ENCODE measurements at places on chromosomes 1 and 21.

GRCh38 chr1:234556245-234556943 lies 53.6 kb downstream of the IRF2BP2 start:
- no peaks in the 10 kb centered on the region for H3K27me3 ChIP-seq
- H3K4me1 ChIP-seq = peaks cover 3% of the 10 kb centered on the region
- H3K4me3 ChIP-seq = no peak overlapping the region
- H3K36me3 ChIP-seq = no peaks in the 10 kb centered on the region

GRCh38 chr1:229544587-229544986 lies 13.9 kb downstream of the ABCB10 start:
- peaks cover 2% of the 10 kb centered on the region for H3K36me3 ChIP-seq
- H3K27me3 ChIP-seq = no peaks in the 10 kb centered on the region
- no peaks in the 10 kb centered on the region for H3K4me1 ChIP-seq
- no peak for DNase-seq
- no peak overlapping the region for H3K4me3 ChIP-seq

GRCh38 chr21:26717146-26717739 lies 128.0 kb downstream of the ADAMTS1 start:
- H3K4me3 ChIP-seq = no peak overlapping the region
- H3K27ac ChIP-seq = no peak overlapping the region
- no peaks in the 10 kb centered on the region for H3K27me3 ChIP-seq

- no peak overlapping the region for H3K27ac ChIP-seq
- H3K36me3 ChIP-seq = no peaks in the 10 kb centered on the region
- peaks cover 9% of the 10 kb centered on the region for H3K27me3 ChIP-seq
- no peak for DNase-seq
These were observed 408.8 kb downstream of the MATN1 start for GRCh38 chr1:30314591-30314990.

- no peaks in the 10 kb centered on the region for H3K27me3 ChIP-seq
- no peak overlapping the region for H3K27ac ChIP-seq
- no peak for DNase-seq
- no peak overlapping the region for H3K4me3 ChIP-seq
- no peaks in the 10 kb centered on the region for H3K36me3 ChIP-seq
- H3K4me1 ChIP-seq = no peaks in the 10 kb centered on the region
These were observed 43.5 kb upstream of the TTC39A start for GRCh38 chr1:51373898-51374297.

- no peak overlapping the region for H3K4me3 ChIP-seq
- H3K27ac ChIP-seq = no peak overlapping the region
- H3K36me3 ChIP-seq = no peaks in the 10 kb centered on the region
- H3K4me1 ChIP-seq = no peaks in the 10 kb centered on the region
These were observed 80.1 kb downstream of the HMGB4 start for GRCh38 chr1:33943978-33944377.

GRCh38 chr1:211148366-211148765 lies 14.4 kb upstream of the KCNH1 start:
- H3K36me3 ChIP-seq = no peaks in the 10 kb centered on the region
- DNase-seq = no peak
- H3K27ac ChIP-seq = no peak overlapping the region
- no peak overlapping the region for H3K4me3 ChIP-seq

DNA sequence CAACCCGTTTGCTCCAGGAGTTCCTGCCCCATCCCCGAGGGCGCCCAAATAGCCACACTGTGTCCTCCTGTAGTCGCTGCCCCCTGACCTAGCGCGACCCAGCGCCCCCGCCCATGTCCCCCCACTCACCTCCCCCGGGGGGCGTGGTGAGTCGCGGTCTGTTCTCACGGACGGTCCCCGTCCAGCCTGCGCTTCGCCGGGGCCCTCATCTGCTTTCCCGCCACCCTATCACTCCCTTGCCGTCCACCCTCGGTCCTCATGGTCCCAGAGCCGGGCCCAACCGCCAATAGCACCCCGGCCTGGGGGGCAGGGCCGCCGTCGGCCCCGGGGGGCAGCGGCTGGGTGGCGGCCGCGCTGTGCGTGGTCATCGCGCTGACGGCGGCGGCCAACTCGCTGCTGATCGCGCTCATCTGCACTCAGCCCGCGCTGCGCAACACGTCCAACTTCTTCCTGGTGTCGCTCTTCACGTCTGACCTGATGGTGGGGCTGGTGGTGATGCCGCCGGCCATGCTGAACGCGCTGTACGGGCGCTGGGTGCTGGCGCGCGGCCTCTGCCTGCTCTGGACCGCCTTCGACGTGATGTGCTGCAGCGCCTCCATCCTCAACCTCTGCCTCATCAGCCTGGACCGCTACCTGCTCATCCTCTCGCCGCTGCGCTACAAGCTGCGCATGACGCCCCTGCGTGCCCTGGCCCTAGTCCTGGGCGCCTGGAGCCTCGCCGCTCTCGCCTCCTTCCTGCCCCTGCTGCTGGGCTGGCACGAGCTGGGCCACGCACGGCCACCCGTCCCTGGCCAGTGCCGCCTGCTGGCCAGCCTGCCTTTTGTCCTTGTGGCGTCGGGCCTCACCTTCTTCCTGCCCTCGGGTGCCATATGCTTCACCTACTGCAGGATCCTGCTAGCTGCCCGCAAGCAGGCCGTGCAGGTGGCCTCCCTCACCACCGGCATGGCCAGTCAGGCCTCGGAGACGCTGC lies 1.1 kb downstream of the HTR6 start:
- H3K27ac ChIP-seq = no peak overlapping the region
- H3K4me1 ChIP-seq = peaks cover under 1% of the 10 kb centered on the region
- H3K4me3 ChIP-seq = no peak overlapping the region
- H3K27me3 ChIP-seq = peaks cover 2% of the 10 kb centered on the region
- DNase-seq = no peak

DNA sequence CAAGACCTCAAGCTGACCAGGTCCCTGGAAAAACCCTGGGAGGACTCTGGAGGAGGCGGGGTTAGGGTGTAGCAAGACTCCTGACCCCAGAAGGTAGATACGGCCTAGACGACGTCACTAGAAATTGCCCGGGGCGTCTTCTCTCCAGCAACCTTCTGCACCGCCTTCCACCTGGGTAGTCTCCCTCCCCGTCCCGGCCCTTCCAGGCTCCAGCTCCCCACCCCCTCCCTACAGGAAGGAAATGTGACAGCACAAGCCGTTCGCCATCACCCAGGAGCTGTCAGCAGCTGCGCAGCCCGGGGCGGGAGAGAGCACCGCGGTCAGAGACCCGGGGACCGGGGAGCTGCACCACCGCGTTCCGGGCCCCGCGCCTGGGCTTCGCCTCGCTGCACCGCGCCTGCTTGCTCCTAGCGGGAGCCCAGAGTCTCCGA lies 20.0 kb downstream of the SERTAD4 start:
- no peak for DNase-seq
- H3K27me3 ChIP-seq = peaks cover 2% of the 10 kb centered on the region
- no peak overlapping the region for H3K4me3 ChIP-seq
- H3K4me1 ChIP-seq = no peaks in the 10 kb centered on the region
- no peak overlapping the region for H3K27ac ChIP-seq

DNA sequence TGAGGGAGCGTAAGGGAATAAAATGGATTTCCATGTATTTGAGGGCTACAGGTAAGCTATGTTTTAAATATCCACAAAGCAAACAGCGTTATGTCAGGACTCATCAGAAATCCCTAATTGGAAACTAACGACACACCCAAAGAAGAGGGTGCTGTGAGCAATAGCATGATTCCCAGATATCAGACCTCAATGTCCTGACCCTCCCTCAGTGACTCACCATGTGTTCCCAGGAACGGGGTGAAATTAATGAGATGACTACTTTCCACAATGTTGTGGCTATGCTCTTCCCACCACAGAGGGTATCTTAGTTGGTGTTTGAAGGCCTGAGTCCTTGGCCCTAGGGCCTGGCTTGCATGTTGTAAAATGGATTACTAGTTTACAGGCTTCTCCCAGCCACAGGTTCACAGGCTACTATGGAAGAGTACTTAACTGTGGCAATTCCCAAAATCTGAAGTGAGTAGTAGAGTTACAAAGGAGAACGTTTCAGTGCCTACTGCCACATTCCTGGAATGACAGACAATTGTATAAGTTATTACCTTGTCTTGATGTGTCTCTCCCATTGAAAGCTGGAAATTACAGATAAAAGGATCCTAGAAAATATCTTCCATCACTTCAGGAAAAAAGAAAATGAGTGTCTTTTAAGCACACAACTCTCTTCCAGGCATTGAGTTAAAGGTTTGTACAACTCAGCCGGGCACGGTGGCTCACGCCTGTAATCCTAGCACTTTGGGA lies 1.7 kb upstream of the KRTAP11-1 start:
- H3K4me3 ChIP-seq = no peak overlapping the region
- H3K27me3 ChIP-seq = no peaks in the 10 kb centered on the region
- no peak overlapping the region for H3K27ac ChIP-seq
- H3K4me1 ChIP-seq = no peaks in the 10 kb centered on the region
- no peak for DNase-seq

GRCh38 chr1:206472024-206472423 lies 1.7 kb downstream of the IKBKE start:
- no peaks in the 10 kb centered on the region for H3K27me3 ChIP-seq
- peaks cover 14% of the 10 kb centered on the region for H3K4me1 ChIP-seq
- no peak overlapping the region for H3K27ac ChIP-seq
- no peak overlapping the region for H3K4me3 ChIP-seq
- DNase-seq = no peak

DNA sequence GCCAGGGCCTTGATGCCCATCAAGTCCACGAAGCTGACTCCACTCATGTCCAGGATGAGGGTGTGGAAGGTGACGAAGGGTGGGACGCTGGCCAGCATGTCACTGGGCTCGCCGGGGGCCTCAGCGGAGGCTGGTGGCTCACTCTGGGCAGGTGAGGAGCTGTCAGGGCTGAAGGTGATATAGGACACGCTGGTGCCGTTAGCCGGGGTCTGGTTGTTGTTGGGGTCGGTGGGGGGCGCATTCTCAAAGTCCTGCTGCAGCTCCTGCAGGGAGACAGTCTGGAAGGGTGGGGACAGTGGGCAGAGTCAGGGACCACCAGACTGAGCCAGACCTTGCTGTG lies 21.7 kb downstream of the SLC26A9 start:
- H3K4me3 ChIP-seq = no peak overlapping the region
- H3K27me3 ChIP-seq = no peaks in the 10 kb centered on the region
- H3K4me1 ChIP-seq = peaks cover 11% of the 10 kb centered on the region
- DNase-seq = no peak
- no peak overlapping the region for H3K27ac ChIP-seq

GRCh38 chr1:48743480-48743879 lies 33.2 kb downstream of the BEND5 start:
- H3K4me1 ChIP-seq = no peaks in the 10 kb centered on the region
- H3K27ac ChIP-seq = no peak overlapping the region
- no peak overlapping the region for H3K4me3 ChIP-seq

DNA sequence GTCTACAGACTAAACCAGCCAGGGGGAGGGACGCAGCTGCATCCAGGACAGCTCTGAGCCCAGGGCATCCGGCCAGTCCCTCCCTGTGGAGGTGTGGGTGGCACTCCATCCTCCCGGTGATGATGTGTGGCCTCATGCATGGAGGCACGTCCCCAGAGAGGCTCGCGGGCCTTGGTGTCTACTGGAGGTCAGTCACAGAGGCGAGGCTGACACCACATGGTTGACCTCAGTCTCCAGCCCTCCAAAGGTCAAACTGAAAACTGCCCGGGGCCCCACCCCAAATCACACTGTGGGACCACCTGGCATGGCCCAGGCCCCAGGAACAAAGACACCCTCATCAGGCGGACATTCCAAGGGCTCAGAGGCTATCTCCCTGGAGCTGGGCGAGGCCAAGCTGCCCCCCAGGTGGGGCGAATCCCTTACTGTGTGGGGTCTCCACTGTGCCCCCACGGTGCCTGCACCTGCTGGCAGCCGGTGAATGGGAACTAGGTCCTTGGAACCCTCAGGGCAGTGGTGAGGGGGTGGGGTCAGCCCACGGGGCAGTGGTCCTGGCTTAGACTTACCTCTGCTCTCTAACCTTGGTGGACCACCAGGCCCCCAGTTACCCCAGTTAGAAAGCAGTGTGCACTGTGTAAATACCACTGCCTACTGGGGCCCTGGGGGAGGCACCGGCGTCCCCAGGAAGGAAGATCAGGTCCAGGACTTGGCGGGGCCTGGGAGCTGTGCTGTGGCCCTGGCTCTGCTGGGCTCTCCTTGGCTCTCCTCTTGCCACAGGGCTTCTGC lies 49.1 kb downstream of the TRPM2 start:
- no peak overlapping the region for H3K27ac ChIP-seq
- H3K4me1 ChIP-seq = no peaks in the 10 kb centered on the region
- no peak for DNase-seq
- no peak overlapping the region for H3K4me3 ChIP-seq

GRCh38 chr1:245710961-245711903 lies 556.4 kb downstream of the KIF26B start:
- H3K36me3 ChIP-seq = no peaks in the 10 kb centered on the region
- no peak overlapping the region for H3K4me3 ChIP-seq
- H3K27ac ChIP-seq = no peak overlapping the region
- H3K27me3 ChIP-seq = no peaks in the 10 kb centered on the region
- DNase-seq = no peak

DNA sequence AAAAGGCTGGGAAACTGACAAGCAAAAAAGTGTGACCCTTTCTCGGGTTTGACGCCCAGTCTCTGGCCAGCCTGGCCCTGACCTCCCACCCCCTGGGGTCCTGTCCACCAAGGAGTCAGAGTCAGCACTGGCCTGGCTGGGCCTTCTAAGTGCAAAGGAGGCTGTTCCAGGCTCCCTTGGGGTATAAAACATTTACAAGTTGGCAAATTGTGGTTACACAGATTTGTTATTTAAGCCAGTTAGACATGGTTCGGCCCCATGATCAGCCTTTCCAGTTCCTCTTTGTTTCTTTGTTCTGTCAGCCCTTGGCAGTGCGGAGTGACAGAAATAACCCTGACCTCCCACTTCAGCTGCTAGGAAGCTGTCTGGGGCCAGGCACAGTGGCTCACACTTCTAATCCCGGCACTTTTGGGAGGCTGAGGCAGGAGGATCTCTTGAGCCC lies 161.6 kb upstream of the RAB4A start:
- no peaks in the 10 kb centered on the region for H3K36me3 ChIP-seq
- H3K4me3 ChIP-seq = no peak overlapping the region
- no peak overlapping the region for H3K27ac ChIP-seq
- no peaks in the 10 kb centered on the region for H3K4me1 ChIP-seq
- no peak for DNase-seq

- no peaks in the 10 kb centered on the region for H3K4me1 ChIP-seq
- no peaks in the 10 kb centered on the region for H3K27me3 ChIP-seq
- no peak overlapping the region for H3K4me3 ChIP-seq
- no peaks in the 10 kb centered on the region for H3K36me3 ChIP-seq
- no peak overlapping the region for H3K27ac ChIP-seq
These were observed 34.9 kb downstream of the TMCO4 start for GRCh38 chr1:19764848-19765247.

- H3K27ac ChIP-seq = no peak overlapping the region
- no peak overlapping the region for H3K4me3 ChIP-seq
- no peaks in the 10 kb centered on the region for H3K36me3 ChIP-seq
- peaks cover 1% of the 10 kb centered on the region for H3K4me1 ChIP-seq
These were observed 37.4 kb downstream of the MEF2D start for GRCh38 chr1:156462954-156463795.

- no peaks in the 10 kb centered on the region for H3K36me3 ChIP-seq
- DNase-seq = no peak
- H3K27me3 ChIP-seq = no peaks in the 10 kb centered on the region
- no peaks in the 10 kb centered on the region for H3K4me1 ChIP-seq
- H3K27ac ChIP-seq = no peak overlapping the region
These were observed 100.5 kb upstream of the NEK7 start for GRCh38 chr1:198056255-198056654.

Data from Panc1 (cell line).